ENCODE measurements at places on chromosomes 4 and X.
A peak's percentile ranks its signal among the peaks of the same experiment; 100 is the strongest.

GRCh38 chr4:36280555-36280954 is 861 bp upstream of the DTHD1 start:
- DNase-seq, result no peak

DNA sequence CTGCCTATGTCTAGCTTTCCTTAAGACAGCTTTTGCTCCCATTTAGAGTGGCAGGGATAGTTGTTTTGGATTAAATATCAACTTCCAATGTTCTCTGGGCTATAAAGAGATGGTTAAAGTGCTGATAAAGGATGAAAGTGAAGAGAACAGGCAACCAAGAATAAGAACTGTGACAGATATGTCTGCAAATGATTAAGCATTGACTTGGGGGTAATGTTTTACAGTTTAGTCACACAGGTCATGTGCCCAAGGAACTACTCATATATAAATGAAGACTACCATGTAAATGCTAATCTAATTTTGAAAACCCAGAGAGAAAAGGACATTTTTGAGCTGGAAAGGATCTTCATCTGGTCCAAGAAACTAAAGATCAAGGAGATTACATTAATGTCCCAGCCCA is 42.1 kb downstream of the RBMX2 start:
- DNase-seq, result no peak

DNA sequence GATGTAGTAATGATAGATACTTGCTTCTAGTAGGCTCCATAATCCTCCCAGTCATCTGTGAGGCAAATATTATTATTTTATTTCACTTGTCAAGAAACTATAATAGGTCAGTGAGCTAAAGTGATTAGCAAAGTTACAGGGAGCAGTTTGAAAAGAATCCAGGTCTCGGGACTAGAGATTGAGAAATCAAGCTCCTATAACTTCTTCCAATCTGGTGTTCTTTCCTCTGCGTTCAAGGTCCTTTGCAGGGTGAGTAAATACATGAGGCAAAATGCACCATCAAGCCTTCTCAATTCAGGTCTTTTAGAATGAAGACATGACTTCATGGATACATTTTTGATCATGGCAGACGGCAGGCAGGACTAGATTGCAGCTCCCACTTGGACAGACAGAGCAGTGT is 150.4 kb downstream of the FRAS1 start:
- no peak for DNase-seq

GRCh38 chrX:109720947-109721346 is 12.1 kb downstream of the ACSL4 start:
- DNase-seq, result no peak

GRCh38 chr4:5712931-5713330 is 1.9 kb downstream of the EVC start:
- DNase-seq, result no peak

GRCh38 chrX:150254909-150255308 is 108.2 kb upstream of the MAMLD1 start:
- DNase-seq, result no peak

GRCh38 chr4:16860516-16860915 is 37.9 kb downstream of the LDB2 start:
- DNase-seq, result no peak

DNA sequence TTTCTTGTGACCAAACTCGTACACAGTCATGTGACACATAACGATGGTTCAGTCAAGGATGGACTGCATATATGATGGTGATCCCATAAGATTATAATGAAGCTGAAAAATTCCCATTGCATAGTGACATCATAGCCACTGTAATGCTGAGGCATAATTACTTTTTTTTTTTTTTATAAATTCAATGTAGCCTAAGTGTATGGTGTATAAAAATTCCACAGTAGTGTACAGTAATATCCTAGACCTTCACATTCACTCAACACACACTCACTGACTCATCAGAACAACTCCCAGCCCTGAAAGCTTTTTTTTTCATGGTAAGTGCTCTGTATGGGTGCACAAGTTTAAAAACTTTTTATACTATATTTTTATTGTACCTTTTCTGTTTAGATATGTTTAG is 105.0 kb downstream of the AREG start:
- DNase-seq, result no peak

- DNase-seq, result no peak
These were observed 62.9 kb downstream of the IQCM start for GRCh38 chr4:149752729-149753128.

GRCh38 chr4:129095811-129096454 is at the start of gene C4orf33:
Gene C4orf33, plus strand, starts transcription at chr4:129096152. Its CDS starts 6,459 bp downstream, at chr4:129102611.
- peak; percentile 70 for DNase-seq

- DNase-seq, result no peak
These were observed 69.6 kb upstream of the CXorf66 start for GRCh38 chrX:140034916-140035315.

- no peak for DNase-seq
These were observed 18.5 kb upstream of the CXCL3 start for GRCh38 chr4:74056858-74057562.

DNA sequence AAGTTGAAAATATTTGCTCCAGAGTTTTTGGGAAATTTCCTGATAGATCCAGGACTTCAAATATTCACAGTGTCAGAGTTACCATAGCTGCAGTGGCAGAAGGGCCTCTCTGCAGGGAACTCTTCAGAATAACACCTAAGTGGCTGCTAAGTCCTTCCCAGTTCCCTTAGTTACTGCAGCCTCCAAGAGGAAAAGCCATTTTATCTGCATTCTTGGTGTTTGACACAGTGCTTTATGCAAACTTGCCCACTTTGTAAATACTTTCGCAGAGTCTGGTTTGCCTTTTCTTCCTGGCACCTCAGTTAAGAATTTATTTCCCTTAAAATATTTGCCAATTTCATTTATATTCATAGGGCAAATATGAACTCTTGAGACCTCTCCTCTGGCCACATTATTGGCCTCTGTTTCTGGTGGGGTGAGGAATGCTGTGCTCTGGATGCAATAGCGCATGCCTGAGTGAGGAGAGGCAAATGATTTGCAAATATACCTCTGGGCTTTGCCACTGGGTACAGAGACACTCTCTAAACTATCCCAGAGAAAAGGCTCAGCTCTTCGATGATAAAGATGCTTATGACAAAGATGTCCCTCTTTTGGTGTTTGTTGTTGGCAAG is 566.3 kb upstream of the NR3C2 start:
- no peak for DNase-seq

DNA sequence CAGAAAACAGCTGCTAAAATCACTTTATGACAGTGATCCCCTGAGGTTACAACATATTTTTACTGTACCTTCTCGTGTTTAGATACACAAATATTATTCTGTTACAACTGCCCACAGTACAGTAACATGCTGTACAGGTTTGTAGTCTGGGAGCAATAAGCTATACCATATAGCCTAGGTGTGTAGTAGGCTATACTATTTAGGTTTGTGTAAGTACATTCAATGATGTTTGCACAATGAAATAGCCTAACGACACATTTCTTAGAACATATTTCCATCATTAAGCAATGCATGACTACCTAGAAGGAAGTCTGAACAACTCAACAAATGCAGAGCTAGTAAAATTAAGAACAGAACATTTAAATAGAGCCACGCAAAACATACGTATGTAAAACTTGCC is 112.7 kb downstream of the ZAR1 start:
- no peak for DNase-seq

DNA sequence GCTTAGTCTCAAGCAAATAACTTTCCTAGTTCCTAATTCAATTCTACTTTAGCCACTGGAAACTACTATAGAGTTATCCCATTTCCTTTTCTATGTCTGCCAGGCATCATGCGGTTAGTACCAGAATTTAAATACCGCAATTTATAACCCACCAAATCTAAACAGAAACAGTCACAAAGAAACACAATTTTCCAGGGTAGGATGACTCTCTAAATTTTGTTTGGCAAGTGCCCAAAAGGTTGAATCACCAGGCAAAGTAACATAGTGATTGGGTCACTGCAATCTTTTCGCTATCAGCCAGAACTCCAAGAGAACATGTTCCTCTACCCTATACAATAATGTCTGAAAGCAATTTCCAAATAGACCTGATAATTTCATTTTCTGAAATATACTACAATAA is 240.2 kb upstream of the GRIA3 start:
- no peak for DNase-seq

GRCh38 chr4:38149472-38149996 is 189.3 kb downstream of the PTTG2 start:
- no peak for DNase-seq

DNA sequence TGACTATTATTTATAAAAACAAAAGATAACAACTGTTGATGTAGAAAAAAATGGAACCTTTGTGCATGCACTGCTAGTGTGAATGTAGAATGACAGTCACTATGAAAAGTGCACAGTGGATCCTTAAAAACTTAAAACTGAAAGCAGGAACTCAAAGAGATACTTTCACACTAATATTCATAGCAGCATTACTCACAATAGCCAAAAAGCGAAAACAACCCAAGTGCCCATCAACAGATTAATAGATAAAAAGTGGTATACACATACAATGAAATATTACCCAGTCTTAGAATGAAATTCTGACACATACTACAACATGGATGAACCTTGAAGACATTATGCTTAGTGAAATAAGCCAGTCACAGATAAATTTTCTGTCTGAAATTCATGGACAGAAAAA is 23.8 kb downstream of the CENPC start:
- no peak for DNase-seq

DNA sequence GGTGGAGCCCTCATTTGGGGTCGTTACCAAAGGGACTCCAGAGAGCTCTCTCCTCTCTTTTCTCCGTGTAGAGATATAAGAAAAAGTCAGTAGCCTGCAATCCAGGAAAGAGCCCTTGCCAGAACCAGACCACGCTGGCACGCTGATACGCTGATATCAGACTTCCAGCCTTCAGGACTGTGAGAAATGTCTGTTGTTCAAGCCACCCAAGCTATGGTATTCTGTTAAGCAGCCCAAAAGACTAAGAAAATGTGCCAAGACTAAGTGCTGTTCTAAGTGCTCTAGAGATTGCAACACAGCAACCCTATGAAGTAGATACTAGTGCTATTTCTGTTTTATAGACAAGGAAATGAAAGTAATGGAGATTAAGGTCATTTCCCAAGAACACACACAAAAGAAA is 205.7 kb downstream of the CAMK2D start:
- no peak for DNase-seq

DNA sequence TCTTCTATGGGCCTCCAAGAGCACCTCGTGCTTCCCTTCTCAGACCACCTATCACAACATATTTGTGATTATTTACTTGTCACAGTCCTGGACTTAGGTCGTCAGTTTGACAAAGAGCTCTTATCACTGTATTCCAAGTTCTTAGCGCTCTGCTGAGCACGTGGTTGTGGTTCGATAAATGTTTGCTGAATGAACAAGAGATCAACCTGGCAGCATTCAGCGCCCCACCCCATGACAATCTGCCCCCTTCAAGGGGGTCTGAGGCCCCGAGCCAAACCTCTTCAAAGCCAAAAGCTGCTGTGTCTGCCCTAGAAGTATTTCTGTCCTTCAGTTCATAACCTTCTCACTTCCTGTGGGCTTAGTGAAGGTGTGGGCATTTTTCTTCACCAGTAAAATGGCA is 15.0 kb downstream of the RPS4X start:
- no peak for DNase-seq

GRCh38 chr4:158513256-158513655 is 8.4 kb upstream of the RXFP1 start:
- peak; percentile 23 for DNase-seq

DNA sequence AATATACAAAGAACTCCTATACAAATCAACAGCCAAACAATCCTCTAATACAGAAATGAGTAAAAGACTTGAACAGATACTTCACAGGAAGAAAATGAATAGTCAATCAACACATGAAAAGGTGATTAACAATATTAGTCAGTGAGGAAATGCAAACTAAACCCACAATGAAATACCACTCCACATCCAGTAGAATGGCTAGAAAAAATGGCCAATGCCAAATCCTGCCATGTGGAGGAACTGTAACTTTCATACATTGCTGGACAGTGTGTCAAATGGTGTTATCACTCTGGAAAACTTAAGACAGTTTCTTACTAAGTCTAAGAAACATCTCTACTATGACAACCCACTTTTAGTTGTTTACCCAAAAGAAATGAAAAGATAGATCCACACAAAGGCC is 59.5 kb downstream of the NSG1 start:
- DNase-seq, result no peak

- no peak for DNase-seq
These were observed 744 bp downstream of the NPY5R start for GRCh38 chr4:163344147-163345125.

- no peak for DNase-seq
These were observed 106.3 kb downstream of the LINC00632 start for GRCh38 chrX:140815868-140816267.

- DNase-seq, result no peak
These were observed 212.7 kb upstream of the FMR1 start for GRCh38 chrX:147699061-147699460.

DNA sequence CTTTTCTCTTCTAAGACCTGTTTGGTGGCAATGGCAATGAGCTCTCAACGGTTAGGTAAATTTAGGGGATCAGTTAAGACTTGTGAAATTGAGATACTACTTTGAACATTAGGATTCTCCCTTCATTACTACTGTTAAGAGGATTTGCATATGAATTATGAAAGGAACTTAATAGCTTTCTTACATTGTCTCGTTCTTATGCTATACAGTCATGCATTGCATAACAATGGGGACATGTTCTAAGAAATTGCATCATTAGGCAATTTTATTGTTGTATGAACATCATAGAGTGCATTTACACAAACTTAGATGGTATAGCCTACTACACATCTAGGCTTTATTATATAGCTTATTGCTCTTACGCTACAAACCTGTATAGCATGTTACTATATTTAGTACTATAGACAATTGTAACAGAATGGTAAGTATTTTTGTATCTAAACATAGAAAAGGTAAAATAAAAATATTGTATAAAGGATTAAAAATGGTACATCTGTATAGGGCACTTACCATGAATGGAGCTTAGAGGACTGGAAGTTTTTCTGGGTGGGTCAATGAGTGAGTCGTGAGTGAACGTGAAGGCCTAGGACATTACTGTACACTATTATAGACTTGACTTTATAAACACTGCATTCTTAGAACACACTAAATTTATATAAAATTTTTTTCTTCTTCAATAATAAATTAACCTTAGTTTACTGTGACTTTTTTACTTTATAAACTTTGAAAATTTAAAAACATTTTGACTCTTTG is 62.5 kb downstream of the PAQR3 start:
- no peak for DNase-seq

GRCh38 chr4:110970642-110971041 is 347.8 kb upstream of the PITX2 start:
- DNase-seq, result peak; percentile 41

DNA sequence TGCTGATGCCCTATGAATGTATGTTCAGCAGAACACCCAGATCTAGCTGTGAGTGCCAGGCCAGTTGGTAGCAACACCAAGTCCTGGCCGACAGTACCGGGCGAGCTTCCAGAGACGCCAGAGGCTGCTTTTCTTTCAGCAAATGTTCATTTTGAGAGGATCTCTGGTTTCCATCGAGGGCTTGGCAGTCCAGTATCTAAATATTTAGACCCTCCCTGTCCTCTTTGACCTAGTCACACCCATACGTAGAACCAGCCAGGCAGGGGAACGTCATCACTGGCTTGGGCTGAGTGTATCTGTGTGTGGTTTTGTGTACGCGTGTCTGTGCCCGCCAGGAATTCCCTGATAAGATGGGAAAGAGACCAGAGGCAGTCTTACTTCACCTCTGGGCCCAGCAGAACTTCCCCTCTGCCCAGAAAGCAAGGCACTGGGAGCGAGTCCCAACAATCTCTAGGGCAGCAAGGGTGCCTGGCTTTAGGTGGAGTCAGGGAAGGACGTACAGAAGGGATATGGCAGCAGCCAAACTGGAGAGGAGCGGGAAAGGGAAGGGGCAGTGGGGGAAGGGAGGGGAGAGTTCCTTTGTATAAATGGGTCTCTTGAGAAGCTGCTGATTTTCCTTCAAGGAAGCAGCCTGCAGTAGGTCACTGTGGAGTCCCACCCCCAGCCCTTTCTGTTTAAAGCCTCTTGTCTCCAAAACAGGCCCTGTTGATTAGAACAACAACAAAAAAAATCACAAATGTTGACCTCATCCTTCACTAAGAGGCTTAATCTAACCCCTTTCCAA is 15.0 kb upstream of the ELF4 start:
- DNase-seq, result no peak

Data from GDM1 (cell line).